Fibroblast of upper back skin (primary cell): ENCODE measurements at places on chromosomes 7 and 10.

DNA sequence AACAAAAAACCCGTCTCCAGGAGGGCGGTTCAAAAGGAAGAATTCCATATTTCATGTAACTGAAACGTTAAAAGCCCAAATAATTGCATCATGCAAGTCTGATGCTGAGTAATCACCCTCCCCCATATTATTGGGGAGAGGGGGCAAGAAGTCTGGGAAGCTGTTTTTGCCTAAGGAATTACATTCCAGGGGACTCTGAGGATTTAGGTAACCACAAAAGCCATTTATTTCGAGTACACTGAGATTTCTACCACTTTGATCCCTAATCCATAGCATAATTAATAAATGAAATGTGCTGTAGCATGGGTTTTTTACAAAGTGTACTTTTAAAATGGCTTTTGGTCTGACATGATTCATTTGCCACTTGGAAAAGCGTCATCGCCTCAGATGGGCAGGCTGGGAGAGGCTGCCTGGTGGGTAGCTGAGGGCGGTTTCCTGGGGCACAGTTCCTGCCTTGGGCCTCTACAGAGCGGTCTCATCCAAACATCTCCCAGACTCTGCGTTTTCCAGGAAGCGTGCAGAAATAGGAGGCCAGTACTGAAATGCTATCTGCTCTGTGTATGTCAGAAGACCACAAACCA lies 106.5 kb downstream of the TCF7L2 start:
- peak; percentile 98 for DNase-seq

- peak; percentile 35 for DNase-seq
Observed at GRCh38 chr7:2802504-2803341, 41.4 kb downstream of the GNA12 start.

- DNase-seq = no peak
Observed at GRCh38 chr10:131246089-131246488, 65.4 kb downstream of the TCERG1L start.

GRCh38 chr10:43264344-43264964 lies 2.4 kb downstream of the RASGEF1A start:
- no peak for DNase-seq

GRCh38 chr7:30136117-30136731 lies 1.4 kb downstream of the MTURN start:
- DNase-seq = no peak

DNA sequence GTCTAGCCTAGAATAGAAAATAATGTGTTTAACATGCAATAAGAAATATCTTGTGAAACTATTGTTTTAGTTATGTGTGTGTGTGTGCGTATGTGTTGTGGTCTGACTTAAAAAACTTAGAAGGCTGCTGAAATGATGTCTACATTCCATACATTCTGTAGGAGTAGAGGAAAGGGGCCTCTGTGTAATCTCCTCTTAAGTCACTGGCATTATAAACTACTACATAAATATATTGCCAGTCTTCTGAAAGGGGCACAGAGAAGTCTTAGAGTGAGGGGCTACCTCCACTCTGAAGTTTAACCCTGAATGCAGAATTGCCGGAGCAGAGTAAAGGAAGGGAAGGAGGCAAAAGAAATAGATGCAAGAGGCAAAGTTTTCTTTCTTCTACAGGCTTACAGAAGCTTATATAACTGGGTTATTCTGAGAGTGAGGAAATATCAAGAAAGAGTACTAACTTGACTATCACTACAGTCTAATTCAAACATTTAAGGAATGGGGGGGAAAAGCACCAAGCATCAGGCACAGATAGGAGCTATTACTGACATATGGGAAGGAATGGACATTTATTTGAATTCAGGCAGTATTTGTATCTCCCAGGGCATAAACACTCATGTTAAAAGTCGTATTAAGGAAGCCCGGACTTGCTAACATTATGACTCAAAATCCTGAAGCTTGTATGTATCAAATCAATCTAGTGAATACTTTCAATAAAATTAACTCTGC lies 75.7 kb downstream of the DNAJC1 start:
- DNase-seq = peak; percentile 91

DNA sequence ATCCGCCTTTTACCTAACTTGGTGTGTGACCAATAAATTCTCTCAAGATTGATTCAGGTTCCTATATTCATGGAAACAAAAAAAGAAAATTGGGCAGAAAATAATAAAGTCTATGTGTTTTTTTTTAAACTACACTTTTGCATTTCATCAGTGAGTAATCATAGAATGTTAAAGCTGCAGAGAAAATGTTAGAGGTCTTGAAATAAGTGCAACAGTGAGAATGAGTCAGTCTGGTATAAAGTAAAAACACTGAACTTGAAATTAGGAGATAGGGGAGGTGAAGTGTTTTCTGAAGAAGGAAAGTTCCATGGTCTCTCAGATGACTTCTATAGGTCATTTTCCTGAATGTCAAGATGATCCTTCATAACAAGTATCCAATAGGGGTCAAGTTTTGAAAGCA lies 202.6 kb upstream of the NRP1 start:
- DNase-seq = peak; percentile 40

DNA sequence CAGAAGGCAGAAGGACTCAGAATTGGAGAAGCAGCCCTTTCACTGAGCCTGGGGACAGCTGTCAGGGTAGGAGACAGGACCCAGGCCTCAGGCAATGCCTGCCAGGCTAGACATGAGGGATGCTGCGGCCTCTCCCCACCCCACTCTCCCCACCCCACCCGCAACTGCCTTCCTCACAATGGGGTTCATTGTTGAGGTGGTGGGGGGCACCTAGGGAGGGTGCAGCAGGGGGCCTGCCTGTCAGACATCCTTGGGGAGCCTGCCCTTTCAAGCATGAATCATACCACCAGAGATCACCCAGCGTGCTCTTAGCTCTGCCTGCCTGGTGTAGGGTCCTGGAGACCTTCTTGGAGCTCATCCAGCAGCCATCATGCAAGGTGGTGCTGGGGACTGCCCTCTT lies at the start of gene C10orf62:
Gene C10orf62, plus strand, starts transcription at position 243 of the 400 bp plus-strand sequence. CDS start 177 bp downstream, outside the sequence.
- DNase-seq = no peak

GRCh38 chr7:81641873-81642272 lies 128.0 kb downstream of the HGF start:
- no peak for DNase-seq

GRCh38 chr10:16477757-16478156 lies 40.9 kb downstream of the PTER start:
- no peak for DNase-seq

DNA sequence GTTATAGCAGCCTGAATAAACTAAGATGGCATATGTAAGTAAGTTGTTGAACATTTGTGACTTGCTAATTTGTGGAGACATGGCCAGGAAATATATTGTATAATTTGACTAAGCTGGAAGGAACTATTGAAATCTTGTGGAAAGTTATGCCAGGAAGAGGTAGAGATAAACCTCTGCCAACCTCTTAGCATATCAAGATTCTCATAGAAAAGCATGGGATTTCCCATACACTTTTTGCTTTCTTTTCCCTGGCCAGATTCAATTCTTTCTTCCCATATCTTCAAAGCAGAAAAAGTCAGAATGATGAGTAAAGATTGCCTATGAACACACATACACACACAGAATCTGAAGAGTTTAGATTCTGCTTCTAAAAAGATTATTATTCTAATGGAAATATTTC lies 216.2 kb downstream of the SEMA3D start:
- no peak for DNase-seq

DNA sequence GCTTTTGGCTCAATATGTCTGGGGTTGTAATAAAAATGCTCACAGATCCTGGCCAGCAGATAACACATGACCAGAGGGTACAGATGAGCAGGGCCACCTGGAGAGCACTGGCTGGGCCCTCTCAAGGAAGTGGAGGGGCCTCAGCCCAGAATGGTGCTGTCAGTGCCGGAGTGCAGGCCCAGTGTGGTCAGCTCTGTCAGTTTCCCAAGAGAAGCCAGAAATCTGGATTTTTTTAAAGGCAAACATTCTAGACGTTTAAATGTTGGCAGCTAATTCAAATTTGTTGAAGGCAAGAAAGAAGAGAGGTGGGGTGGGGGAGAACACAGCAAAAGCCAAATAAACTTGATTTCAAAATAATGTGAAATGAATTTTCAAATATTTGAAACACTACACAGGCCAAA lies 2.0 kb downstream of the C10orf105 start:
- DNase-seq = no peak

DNA sequence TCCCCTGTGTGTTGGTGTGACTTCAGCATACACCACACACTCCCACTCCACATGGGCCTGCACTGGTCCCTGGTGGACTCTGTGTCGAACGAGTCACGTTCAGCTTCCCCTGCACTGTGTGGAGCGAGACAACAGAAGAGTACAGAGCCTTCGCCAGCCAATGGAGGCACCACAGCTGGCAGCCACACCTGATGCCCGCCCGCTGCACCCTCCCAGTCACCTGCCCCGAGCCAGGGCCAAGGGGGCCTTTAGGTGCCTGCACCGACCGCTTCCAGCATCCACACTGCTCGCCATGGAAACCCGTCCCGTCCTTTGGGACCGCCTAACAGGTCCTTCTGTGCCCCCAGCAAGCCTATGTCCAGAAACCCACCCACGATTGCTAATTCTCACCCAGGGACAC lies 9.2 kb downstream of the FOXL3 start:
- DNase-seq = no peak

GRCh38 chr7:28246921-28247461 lies 66.4 kb upstream of the JAZF1 start:
- no peak for DNase-seq

- peak; percentile 34 for DNase-seq
Observed at GRCh38 chr7:12490107-12490688, 80.3 kb upstream of the SCIN start.

GRCh38 chr10:61964059-61964709 lies 62.7 kb downstream of the ARID5B start:
- DNase-seq = no peak

- DNase-seq = no peak
Observed at GRCh38 chr10:125707541-125708468, 11.7 kb upstream of the EDRF1 start.

DNA sequence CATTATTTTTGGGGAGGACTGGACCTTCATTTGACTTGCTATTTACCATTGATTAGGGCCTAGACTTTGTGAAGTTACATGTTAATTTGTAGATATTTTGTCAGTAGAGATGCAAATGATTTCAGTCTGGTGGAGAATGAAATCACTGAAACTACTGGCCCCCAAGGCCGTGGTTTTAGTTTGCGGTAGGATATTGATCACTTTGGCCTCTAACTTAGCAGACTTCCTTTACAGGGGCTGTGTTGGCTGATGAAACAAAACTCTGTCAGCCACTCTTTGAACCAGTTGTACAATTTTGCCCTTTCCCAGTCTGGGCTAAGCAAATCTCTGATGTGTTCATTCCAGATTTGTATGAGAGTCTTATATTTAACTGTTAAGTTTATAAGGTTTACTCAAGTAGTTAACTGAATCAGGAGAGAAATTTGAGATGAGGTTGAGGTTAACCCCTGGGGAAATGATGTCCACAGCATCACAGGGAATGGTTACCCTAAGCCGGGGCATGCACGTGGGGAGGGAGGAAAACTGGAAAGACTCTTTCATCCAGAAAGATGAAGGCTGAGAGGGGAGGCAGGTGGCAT lies 105.7 kb upstream of the INSIG1 start:
- no peak for DNase-seq

DNA sequence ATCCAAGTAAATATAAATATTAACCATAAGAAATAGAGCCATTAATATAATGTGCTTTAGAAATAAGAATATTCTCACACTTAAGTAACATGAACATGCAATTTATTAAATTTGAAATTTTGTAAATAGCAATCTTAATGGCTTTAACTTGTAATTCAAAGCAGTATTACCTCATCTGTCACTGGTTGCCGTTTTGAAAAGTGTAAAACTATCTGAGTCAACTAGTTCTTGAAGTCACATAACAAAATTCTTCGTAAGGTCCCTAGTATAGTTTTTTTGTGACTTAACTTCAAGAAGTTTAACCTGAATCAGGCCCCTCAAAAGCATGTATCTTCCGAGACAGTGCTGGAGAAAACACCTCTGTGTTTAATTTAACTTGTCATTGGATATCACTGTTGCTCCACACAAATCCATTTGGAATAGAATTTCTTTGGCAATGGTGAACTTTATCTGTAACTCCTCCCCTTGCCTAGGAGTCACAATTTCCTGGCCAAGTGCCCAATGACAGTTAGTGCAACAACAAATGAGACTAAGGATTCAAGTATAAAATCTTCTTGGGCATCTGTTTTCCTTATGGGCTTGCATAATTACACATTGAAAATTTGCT lies 47.1 kb downstream of the NT5C2 start:
- peak; percentile 80 for DNase-seq

- no peak for DNase-seq
Observed at GRCh38 chr10:17605936-17606335, 11.2 kb downstream of the HACD1 start.

DNA sequence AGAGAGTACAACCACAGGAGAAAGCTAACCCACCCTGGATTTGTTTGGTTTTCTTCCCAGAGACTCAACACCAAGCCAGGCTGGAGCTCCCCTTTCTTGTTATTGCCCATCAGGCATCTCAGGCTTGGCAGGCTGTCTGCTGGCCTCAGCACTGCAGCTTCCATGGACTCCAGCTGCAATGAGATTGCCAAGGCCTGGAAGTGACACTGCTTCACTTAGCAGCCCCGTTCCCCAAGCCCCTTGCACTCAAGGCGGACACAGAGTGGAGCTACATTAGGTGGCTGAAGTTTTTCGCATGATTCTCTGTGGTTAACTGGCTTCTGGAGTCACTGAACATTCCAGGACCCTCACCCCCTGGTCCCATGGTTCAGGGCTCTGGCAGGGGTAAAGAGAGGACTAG lies 163.1 kb upstream of the GDF10 start:
- DNase-seq = no peak

- no peak for DNase-seq
Observed at GRCh38 chr10:95559896-95560277, 1.3 kb downstream of the SORBS1 start.

- DNase-seq = no peak
Observed at GRCh38 chr10:35762311-35763030, 120.4 kb upstream of the FZD8 start.

DNA sequence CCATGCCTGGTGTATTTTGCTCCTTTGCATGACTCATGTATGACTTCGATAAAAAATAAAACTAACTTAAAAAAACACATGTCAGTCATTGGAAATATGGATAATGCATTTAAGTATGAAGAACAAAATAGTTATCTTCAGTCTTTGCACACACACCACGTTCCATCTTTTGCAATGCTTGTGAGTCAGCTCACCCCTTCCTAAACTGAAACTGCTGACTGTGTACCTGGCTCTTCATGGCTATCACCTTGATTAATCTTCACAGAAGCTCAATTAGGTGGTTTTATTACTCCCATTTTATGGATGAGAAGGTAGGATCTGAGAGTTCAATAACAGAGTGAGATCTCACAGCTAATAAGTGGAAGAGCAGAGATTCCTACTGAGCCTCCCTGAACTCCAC lies 79.5 kb downstream of the CARD11 start:
- DNase-seq = no peak

- DNase-seq = no peak
Observed at GRCh38 chr7:104628017-104628416, 299.6 kb downstream of the LHFPL3 start.

GRCh38 chr7:99440195-99440594 lies 1.5 kb downstream of the CPSF4 start:
- peak; percentile 41 for DNase-seq
